B cell (primary cell): ENCODE measurements at places on chromosomes 2 and 18. TPM values are rescaled to one million over a fixed set of nuclear protein-coding genes. Genes with fewer than 3 reads are reported as not detected.

- DNase-seq: no peak
These were observed 55.3 kb upstream of the SULT1C3 start for GRCh38 chr2:108184419-108184818.

DNA sequence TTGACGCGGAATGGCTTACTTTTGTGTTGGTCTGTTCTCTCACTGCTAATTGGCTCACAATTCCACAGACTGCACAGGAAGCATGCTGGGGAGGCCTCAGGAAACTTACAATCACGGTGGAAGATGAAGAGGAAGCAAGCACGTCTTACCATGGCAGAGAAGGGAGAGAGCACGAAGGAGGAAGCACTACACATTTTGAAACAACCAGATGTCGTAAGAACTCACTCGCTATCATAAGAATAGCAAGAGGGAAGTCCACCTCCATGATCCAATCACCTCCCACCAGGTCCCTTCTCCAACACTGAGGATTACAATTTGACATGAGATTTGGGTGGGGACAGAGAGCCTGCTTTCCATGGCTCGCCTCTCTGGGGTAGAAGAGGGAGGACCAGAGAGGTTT lies 106.2 kb downstream of the KCNF1 start:
- DNase-seq: no peak

DNA sequence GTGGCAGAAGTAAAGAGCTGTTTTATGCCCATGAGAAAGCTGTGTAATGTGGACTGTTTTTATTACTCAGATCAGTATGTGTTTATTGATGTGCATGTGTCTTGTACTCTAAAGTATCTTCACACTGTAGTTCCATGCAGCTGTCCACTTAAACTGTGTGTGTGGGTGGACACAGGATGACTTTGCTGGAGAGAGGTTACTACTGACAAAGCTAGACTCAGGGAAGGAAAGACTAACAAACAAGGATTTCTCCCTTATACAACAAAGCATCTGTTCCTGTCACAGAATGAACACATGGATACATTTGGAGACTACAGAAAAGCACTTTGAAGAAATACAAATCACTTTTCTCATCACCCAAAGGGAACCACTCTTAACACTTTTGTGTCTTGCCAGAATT lies 10.0 kb downstream of the FHOD3 start:
- DNase-seq: no peak

DNA sequence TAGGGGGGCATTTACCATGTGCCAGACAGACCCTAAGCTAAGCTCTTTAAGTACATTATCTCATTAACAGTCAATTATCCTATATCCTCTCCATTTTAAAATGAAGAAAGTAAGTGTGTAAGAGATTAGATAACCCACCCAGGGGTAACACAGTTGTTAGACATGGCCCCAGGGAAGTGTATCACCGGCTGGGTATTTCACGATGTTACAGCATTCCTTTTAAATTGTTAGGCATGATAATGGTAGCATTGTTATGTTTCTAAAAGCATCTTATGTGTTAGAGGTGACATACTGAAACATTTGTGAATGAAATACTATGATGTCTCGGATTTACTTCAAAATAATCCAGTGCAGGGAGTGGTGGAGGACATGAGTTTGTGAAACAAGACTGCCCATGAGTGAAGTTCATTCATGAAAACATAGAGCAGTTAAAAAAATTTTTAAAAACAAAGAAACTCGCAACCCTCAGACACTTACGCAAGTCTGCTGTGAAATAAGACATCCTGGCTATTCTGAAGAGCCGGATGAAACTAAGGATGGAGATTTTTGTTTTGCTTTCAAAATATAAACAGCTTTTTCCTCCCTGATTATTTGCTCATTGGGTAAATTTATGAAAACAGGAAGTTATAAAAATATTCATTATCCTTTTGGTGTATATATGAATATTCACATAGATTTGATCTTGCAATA lies 54.9 kb downstream of the IL1RL2 start:
- DNase-seq: no peak

DNA sequence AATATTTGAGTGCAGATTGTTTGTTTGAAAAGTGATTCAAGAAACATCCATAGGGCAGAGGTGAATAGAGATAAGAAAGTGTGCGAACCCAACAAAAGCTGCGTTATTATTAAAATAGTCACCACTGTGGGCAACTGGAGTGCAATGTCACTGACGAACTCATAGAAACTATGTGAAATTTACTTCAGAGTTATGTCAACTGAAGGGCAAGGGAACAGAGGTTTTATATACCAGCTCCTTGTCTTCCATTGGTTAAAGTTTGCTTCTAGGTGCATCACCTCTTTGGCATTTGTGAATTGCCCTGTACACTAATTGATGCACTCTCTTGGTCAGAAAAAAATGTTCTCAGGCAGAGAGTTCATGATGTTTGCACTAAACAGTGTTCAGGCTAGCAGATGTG lies 110.5 kb upstream of the NYAP2 start:
- DNase-seq: no peak

DNA sequence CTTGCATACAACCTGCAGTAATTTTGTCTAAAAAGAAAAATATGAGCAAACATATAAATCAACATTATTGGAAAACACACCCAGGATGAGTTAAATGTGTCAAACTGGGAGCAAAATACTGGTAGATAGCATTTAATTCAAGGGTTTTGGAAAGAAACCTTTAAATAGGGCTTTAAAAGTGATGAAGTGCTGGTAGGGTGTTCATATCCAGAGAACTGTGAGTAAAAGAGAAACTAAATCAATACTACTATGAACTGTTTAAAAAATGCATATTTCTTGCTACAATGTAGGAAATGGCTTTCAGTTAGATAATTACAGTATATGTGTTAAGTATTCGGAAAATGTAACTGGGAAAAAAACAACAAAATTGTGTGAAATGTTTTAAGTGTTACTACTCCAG lies 117.8 kb downstream of the ATAD2B start:
- no peak for DNase-seq

DNA sequence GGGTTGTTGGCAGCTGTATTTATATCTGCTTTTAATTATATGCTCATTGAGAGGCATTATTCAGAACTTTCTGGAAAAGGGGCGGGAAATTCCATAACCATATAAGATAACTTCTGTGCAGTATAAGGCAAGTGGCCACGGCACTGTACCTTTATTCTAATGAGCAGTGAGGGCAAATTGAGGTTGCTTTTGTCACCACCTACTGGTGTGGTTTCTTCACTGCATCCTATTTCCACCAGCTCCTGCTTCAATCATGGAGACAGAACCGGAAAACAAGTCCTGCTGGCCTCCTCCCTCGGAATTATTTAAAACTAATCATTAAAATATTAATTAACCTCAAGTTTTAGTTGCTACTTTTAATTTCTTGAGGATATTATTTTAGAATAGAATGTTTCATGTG lies 759.4 kb downstream of the CBLN2 start:
- no peak for DNase-seq

- DNase-seq: no peak
These were observed 114.4 kb upstream of the ACVR1C start for GRCh38 chr2:157743051-157743450.

GRCh38 chr2:168165397-168165796 lies 82.0 kb downstream of the STK39 start:
- no peak for DNase-seq

GRCh38 chr18:37922162-37922561 lies 356.6 kb upstream of the CELF4 start:
- DNase-seq: no peak

GRCh38 chr18:34128436-34128835 lies 96.3 kb downstream of the NOL4 start:
- no peak for DNase-seq

GRCh38 chr18:76435316-76435989 lies 59.6 kb downstream of the ZNF516 start:
- DNase-seq: no peak

GRCh38 chr2:203869223-203870042 lies 1.9 kb downstream of the CTLA4 start:
- DNase-seq: no peak

DNA sequence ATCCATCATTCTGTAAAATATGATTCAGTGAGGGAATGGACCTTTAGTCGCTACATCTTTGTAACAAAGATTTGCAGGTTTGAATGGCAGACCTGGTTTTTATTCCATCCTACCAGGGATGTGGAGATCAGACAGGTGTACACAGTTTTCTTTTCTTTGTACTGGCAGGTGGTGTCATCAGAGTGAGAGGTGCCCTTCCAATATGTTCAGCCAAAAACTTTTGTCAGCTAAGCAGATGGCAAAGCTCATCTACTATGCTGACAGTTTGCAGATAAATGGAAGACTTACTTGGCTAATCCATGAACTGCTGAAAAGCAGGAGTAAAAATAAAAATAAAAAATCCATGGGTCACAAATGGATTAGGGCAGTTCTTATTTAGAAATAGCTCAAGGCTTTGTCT lies 185.5 kb upstream of the DOK6 start:
- DNase-seq: no peak

DNA sequence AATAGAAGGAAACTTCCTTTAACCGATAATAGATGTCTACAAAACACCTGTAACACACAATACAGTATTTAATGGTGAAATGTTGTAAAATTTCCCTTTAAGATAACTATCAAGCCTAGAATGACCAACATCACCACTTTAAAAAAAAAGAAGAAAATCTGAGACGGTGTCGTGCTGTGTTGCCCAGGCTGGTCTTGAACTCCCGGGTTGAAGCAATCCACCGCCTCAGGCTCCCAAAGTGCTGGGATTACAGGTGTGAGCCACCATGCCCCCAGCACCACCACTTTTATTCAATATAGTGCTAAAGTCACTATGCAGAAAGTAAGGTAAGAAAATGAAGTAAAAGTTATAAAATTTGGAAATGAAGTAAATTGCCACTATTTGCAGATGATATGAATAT lies 96.9 kb downstream of the MYOM1 start:
- no peak for DNase-seq

GRCh38 chr2:41970988-41971660 lies 76.7 kb upstream of the PKDCC start:
- DNase-seq: no peak

DNA sequence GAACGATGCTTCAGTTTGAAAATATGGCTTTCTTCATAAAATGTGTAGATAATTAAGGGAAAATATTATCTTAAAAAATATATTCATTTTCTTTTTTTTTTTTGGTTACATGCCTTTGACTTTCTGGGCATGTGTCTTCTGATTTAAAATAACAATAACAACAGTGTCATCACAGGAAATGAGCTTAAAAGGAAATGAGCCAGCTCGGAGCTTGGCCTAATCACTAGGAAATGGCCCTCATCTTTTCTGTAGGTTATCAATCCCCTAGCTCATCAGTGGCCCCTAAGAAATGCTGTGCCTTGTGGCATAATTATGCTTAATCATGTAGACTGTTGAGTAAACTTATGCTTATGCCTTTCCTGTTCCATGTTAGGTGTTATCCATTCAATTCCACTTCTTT lies 141.8 kb upstream of the FHL2 start:
- DNase-seq: no peak

DNA sequence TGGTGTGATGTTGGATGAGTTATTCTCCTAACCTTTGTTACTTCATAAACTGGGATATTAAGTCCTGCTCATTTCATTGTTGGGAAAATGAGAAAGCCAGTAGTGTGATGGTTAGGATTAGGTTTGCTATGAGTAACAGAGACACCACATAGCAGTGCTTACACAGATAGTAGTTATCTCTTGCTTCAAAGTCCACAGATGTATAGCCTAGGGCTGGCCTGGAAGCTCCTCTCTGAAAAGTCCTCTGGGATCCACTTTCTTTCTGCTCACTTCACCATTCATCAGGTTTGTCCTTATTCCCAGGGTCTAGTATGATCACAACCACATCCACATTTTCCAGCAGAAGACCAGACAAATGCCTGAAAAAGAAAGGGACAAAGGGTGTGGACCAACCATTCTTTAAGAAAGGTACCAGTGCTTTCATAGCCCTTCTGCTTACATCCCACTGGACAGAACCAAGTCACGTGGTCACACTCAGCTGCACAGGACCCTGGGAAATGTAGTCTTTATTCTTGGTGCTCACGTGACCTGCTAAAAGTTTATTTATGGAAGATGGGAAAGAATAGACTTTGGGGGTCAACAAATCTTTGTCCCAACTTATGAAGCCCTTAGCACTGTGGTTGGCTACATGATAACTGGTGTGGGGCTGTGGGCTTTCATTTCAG lies 108.9 kb downstream of the INSIG2 start:
- no peak for DNase-seq

- no peak for DNase-seq
These were observed 20.5 kb downstream of the PCARE start for GRCh38 chr2:29053670-29054400.

DNA sequence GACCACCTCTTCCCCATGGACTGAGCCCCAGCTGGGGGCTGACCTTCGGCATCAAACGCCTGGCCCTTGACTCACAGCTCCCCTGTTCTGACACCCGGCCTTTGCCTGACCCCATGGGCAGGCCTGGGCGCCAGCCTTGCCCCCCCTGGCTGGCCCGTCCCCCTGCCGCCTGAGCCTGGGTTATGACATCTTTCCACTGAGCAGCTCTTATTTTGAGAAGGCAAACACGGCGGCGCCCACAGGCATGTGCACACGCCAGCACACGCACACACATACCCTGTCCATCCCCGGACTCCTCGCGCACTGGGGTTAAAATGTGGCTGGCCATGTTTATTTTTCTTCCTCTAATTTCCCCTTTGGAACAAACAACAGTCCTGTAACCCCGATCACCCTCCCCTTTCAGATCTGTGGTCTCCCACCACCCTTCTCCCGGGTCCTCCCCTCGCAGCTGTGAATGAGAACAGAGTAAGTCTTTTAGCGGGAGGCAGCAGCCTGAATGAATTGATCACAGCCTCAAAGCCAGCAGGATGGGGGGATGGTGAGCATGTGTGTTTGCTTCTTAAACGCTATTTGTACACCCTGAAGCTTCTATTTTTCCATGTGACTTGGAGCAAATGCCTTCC lies 11.8 kb upstream of the ATOH8 start:
- DNase-seq: no peak

GRCh38 chr18:63109022-63109421 lies 210.5 kb downstream of the BCL2 start:
- no peak for DNase-seq

GRCh38 chr2:74250189-74250631 lies 51.8 kb downstream of the MTHFD2 start:
- DNase-seq: peak; percentile 72

- DNase-seq: no peak
These were observed 88.9 kb upstream of the SERPINE2 start for GRCh38 chr2:224127871-224128501.

GRCh38 chr2:8680822-8681760 lies 765 bp upstream of the ID2 start:
- DNase-seq: peak; percentile 65

The ACTR1B gene
- total RNA-seq: 69.0 and 70.2 TPM in 2 replicates

The DCDC2C gene
- total RNA-seq: not detected in 2 replicates

The TPRKB gene
- 24.3 and 31.2 TPM in 2 replicates for total RNA-seq

The SERPINB10 gene
- total RNA-seq: not detected in 2 replicates

The MDH1B gene
- total RNA-seq: 0.34 TPM in 1 of 2 replicates, not detected in the other

The YIPF4 gene
- 38.0 and 42.4 TPM in 2 replicates for total RNA-seq

The CCDC74A gene
- total RNA-seq: 3.1 and 4.1 TPM in 2 replicates

The SERPINB3 gene
- not detected in 2 replicates for total RNA-seq

The RBM44 gene
- total RNA-seq: 1.2 and 1.3 TPM in 2 replicates

The KIF1A gene
- total RNA-seq: not detected in 2 replicates
